ENCODE measurements at places on chromosomes 16 and 17.

DNA sequence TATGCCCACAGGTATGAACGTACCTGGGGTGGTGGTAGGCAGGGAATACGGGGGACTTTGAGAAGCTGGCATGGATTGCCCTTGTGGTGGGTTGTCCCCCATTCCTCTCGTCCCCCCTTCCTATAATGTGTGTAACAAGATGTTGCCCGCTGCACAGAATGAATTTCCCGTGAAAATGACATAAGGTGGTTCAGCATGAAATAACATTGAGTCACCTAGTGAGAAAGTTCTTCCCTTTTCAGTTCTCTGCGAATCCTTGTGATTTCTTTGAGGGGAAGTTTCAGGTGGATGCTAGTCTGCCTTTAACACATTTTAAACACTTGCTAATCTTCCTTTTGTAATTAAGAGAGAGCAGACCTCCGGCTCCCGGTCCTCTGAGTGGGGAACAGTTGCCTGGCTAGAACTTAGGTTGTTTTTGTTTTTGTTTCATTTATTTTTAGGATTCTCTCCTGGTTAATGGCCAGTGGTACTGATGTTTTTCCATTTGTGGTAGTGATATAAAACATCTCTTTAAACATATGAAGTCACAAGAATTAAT is 58.9 kb downstream of the RAP1GAP2 start:
- no peak for DNase-seq

- no peak for DNase-seq
Measured at GRCh38 chr16:79767421-79768275, 167.1 kb upstream of the MAF start.

- no peak for DNase-seq
Measured at GRCh38 chr17:44804302-44805089, 25.6 kb downstream of the GJC1 start.

DNA sequence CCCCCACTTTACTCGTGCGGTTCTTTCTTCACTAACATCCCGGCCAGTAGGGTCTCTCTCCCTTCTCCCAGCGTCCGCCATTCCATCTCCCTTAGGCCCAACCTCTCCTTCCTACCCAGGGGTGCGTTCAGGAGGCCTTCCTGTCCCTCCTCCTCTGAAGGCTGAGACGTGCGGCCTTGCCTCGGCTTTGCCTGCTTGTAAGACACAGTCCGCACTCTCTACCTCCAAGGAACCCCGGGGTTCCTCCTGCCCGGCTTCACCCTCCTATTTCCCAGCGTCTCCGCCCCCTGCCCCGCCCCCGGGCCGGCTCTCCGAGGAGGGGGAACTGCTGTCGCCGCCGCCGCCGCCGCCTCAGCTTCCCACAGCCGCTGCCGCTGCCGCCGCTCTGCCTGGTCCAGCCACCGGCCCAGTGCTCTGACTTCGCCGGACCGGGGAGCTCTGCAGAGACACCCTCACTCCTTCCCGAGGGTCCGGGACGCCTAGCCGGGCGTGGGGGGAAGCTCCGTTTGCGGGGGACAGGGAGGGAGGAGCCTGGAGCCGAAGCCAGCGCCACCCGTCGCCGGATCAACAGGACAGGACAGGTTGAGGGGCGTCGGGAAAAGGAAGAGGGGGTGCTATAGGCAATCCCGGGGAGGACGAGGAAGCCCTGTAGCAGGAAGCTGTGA is 1.2 kb upstream of the FGF11 start:
- DNase-seq: peak; percentile 25

- DNase-seq: no peak
Measured at GRCh38 chr16:89192956-89193575, 7.3 kb downstream of the SLC22A31 start.

DNA sequence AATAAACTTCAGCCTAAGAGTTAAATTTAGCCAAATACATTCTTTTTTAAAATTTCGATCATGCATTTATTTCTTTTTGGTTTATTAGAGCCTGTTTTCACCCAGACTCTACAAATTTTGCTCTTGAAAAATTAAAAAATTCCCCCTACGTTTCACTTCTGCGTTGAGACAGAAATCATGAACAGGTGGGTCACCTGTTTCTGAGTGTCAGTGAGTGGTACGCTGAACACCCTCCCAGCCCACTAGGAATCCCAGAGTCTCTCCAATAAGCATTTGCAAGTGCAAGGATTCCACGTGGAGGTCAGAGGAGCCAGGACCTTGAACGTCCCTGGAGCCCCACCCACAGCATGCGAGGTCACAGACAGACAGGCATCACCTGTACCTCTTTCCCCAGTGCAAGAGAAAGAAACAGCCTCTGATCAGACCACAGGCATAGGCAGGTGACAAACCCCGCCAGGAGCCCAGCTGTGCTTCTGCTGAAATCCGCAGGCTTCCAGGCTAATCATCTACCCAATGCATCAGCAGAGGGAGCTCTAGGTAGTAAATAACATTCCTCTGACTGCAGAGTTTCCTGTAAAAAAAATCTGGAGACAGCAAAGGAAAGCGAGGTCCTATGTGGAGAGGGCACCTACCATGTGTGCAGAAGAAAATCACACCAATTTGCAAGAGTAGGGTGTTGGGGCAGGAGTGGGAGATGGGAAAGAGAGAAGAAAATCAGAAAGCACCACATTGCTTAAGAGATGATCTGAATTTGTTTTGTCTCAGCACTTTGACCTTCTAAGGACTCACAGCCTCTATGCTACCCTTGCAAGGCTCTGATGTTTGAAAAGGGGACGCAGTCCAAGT is 5.9 kb upstream of the XYLT1 start:
- no peak for DNase-seq

- DNase-seq: no peak
Measured at GRCh38 chr16:29825145-29826044, 5.1 kb downstream of the MVP start.

DNA sequence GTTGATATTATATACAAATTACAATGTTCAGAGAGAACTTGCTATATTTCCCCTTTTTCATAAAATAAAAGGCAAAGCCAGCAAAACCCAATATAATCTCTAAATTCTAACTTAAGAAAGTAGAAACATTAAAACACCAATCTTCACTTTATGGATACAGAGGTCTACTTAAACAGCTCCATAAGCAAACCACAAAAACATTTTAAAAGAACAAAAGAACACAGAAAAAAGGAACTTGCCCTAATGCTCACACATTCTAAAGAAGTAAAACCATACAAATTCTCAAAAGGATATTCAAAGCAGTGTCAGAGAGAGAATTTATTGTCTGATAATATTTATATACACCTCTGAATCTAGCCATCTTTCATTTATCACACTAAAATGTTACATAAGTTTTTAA is 606 bp downstream of the ABCA10 start:
- no peak for DNase-seq

- DNase-seq: no peak
Measured at GRCh38 chr16:27217256-27217655, 13.9 kb downstream of the KDM8 start.

GRCh38 chr16:89359264-89360147 is 130.9 kb downstream of the ANKRD11 start:
- no peak for DNase-seq

DNA sequence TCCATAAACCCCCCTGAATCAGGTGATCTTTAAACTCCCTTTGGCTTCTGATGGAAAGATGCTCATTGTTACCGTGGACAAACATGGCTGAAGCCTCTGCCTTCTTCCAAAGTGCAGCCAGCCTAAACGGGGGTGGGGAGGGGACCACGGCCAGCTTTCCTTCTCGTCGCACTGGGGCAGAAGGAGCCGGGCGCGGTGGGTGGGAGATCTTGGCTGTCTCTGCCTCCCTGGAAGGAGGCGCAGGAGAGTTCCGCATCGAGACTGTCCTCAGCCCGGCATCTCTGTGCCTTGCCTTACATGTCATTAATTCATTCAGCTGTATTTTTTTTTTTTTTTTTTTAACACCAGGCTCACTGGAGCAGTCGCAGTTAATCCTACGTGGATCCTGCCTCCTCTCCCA is 163.3 kb upstream of the PLCG2 start:
- no peak for DNase-seq

DNA sequence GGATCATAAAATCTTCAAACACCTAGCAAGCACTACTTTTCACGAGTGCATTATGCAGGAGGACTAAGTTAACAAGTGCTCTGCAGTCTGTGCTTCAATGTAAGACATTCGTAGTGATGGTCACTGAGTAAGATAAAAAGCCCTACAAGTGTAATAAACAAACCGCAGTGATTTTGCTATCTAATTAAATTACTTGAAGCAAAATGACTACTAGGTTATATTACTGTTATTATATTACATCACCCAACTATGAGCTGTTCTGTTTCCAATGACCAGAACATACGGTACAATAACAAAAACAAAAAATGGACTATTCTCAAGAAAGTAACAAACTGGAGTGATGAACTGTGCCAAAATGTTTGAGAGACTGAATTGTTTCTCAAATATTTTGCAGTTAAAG is 11.2 kb downstream of the KLHL10 start:
- no peak for DNase-seq

DNA sequence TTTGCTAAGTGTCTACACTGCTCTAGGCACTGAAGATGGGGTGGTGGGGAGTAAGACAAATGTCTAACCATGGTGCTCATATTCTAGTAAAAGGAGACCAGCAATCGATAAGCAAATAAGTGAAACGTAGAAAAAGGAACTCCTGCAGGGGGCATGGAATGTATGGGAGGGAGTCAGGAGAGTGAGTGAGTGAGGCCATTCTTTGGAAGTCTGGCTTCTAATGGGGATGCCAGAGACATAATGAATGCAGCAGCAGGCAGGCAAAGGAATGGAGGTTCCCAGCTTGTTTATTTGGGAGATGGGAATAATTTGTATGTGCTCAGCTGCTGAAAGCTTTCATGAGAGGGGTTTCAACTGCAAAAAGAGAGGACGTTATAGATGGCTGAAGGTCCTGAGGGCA is 216.4 kb upstream of the DYNLRB2 start:
- no peak for DNase-seq

DNA sequence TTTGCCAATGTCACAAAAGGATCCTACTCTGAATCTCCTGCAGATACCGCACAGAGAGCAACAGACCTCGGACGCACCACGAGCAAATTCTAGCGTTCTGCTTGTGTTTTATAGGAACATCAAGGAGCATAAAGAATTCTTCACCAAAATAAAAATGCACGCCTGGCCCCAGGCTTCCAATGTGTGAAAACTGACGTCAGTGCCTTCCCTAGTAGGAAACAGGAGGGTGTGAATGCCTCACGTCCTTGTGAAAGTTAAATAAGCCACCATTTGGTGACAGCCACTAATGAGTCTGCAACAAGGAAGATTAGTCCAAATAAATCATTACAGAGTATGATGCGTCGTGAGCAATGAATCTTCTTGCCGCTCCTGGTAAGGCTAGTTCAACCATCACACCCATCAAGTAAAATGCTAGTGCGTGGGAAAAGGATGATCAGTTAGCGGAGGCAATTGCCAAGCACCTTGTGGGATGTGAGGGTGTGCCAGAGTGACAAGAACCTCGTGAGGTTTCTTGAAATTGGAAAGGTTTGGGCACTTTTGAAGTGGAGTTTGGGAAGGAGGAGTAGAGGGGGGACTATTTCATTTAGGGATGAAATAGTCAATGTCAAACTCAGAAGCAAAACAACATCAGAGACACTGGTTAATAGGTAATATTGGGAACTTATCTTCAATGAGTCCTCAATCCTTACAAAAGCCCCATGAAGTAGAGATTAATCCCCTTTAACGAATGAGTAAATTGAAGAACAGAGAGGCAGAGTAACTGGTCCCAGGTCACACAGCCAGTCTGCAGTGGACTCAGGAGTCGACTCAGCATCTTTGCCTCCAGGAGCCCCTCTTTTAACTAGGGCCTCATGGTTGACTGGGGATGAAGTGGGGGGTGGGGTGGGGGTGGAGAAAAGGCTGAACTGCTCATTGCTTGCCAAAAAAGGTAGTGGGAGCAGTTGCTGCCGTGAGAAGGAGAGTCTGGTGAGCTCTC is 238.8 kb downstream of the SLC39A11 start:
- DNase-seq: no peak

DNA sequence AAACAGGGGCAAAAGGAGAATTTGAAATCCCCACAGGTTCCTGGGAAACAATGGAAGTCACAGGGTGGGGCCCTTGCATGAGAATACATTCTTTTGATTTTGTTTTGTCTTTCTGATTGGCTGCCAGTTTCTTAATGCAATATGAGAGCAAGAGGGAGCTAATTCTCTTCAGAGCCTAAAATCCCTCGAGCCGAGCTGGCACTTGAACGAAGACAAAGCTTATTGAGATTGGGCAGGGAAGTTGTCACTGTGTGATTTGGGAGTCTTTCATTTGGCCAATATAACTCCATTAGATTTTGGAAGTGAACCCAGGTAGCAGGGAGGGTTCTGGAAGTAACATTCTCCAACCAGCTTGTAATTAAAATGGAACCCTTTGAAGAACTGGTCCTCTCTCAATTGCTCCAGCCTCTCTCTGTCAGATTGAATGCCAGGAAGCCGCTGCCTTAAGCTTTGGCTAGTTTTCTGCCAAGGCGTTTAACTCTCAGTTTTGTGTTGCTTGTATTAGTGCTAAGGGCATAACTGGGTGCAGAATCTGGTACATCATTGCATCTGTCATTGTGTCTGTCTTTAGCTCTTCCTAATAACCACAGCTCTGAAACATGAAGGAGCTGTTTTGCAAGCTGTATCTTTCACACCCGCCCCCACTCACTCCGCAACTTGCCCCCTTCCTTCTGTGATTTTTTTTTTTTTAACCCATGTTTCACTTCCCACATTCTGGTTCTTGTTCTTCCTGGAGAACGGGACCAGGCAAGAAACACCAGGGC is 272.0 kb downstream of the MAF start:
- DNase-seq: peak; percentile 45

GRCh38 chr16:73951481-73951880 is 345.1 kb upstream of the PSMD7 start:
- DNase-seq: peak; percentile 74

DNA sequence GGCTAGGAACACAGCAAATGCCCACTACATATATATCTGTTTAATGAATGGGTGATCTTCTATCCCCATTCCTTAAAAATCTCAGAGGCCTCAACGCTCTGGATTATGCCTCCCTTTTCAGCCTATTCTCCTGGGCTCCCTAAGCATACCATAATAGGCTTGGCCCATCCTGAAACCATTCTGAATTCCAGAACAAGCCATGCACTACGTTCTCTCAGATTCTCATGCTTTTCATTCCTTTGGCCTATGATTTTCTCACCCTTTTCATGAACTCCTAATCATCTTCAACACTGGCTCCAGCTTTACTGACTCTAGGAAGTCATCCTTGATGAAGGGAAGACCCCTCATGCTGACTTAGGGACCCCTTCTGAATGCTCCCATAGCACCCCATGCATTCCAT is 71.1 kb downstream of the RPGRIP1L start:
- DNase-seq: no peak

DNA sequence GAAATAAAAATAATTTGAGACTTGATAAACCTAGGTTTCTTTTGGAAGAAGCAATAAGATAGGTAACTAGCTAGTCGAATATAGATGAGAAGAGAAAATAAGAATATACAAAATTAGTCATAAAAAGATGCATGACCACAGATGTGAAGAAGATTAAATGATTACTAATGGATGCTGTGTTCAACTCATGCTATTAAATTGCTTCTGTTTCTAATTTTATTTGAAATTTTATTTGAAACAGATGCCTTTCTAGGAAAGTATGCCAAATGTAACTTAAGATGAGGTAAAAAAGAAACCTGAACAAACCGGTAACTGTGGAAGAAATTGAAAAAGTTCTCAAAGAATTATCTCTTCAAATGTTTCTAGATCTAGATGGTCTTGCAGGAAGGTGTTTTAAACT is 91.6 kb downstream of the OR1D5 start:
- no peak for DNase-seq

GRCh38 chr16:6016530-6017184 is 919.1 kb upstream of the EEF2KMT start:
- no peak for DNase-seq
